ENCODE measurements at places on chromosomes 13 and 19.

- no peak for DNase-seq
These were observed 36.6 kb upstream of the MED4 start for GRCh38 chr13:48131533-48131932.

- no peak for DNase-seq
These were observed 74.6 kb upstream of the C13orf46 start for GRCh38 chr13:114048443-114048842.

GRCh38 chr19:10203686-10204085 lies 8.9 kb upstream of the DNMT1 start:
- no peak for DNase-seq

- no peak for DNase-seq
These were observed 155.6 kb downstream of the POSTN start for GRCh38 chr13:37442996-37443395.

- no peak for DNase-seq
These were observed 14.0 kb downstream of the RPL36 start for GRCh38 chr19:5703819-5704818.

GRCh38 chr19:9667898-9668297 lies 7.0 kb downstream of the ZNF562 start:
- no peak for DNase-seq

GRCh38 chr13:37816276-37816675 lies 53.3 kb downstream of the TRPC4 start:
- no peak for DNase-seq

GRCh38 chr19:40954573-40954972 lies 36.5 kb upstream of the CYP2B6 start:
- DNase-seq = no peak

DNA sequence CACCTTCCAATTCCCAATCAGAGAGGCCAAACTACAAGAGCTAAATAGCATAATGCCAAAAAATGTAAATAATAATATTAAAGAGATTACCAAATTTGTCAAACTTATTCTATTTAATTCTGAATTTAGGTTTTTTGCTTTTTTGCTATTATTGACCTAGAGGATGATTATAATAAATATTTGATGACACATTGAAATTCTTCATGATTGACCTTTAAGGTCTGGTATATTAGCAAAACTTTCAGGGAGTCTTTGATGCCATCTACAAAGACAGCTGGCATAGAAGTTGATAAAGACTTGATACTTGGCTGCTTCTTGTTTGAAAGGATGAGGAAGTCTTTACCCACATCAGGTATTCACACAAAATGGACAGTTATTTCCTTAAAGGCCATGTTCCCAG lies 659.8 kb upstream of the GPC6 start:
- no peak for DNase-seq

DNA sequence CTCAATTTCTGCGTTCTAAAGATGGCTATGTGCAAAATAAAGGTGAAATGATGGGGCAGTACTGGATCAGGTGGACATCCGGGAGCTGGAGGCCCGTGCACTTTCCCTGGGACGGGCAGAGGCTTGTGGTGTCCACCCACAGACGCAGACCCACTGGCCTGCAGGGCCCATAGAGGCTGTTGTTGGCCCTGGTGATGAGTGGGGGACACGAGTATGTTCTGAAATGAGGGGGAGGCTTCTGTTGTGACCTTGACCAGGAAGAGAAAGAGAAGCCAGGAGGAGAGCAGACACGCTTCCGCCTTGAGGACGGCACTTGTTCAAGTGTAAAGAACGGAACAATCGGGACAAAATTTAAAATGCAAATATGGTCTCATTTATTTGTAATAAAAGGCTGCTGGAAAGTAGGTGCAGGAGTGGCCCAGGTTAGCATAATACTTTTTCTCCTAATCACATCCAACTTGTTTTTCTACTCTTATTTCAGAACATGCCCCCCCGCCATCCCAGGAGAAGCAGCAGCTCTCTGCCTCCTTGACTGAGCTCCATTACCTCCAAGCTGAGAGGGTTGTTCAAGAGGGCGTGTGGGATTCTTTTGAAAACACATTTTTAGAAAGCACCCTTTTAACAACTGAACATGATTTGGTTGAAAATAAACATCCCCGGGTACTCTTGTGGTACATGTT lies 27.1 kb downstream of the ATP11A start:
- no peak for DNase-seq

DNA sequence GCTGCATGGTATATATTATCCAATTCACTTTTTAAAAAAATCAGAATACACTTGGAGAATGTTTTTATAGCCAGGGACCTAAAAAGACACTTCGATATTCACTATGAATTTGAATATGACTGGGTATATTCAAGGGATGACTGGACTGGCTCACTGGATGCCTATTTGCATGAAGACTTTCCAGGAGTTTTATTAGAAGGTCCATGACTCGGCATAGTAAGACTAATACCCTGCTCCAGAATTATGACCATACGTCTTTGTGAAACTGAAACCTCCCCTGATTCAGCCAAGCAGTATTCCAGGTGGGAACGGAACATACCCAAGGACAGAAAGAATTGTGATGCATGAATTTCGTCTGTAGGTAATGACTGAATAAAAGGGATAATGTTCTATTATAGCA lies 3.9 kb upstream of the FAM216B start:
- DNase-seq = no peak

DNA sequence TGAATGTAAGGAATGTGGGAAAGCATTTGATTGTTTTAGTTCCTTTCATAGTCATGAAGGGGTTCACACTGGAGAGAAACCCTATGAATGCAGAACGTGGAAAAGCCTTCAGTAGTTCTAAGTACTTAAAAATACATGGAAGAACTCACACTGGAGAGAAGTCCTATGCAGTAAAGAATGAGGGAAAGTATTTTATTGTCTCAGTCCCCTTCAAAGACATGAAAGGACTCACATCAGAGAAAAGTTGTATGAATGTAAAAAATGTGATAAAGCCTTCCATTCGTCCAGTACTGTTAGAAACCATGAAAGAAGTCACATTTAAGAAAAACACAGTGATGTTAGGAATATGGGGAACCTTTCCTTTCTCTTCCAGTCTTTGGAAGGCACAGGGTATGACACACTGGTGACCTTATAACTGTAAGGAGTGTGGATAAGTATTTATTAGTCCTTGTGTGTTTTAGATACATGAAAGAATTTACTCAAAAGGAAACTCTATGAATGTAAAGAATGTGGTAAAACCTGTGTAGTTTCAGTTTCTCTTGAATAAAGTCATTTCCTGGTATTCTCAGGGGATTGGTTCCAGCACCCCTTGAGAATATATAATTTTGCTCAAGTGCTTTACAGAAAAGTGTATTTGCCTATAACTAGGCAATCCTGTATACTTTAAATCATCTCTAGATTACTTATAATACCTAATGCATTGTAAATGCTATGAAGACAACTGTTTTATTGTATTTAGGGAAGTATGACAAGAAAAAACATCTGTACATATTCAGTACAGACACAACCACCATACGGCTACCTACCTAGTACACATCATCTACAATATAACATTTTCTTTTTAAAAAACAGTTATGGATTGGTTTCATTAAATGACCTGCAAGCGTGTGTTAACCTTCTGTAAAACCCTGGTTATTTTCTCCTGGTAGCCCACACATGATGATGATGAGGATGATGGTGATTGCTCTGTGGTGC lies 52.8 kb downstream of the ZNF823 start:
- DNase-seq = no peak

DNA sequence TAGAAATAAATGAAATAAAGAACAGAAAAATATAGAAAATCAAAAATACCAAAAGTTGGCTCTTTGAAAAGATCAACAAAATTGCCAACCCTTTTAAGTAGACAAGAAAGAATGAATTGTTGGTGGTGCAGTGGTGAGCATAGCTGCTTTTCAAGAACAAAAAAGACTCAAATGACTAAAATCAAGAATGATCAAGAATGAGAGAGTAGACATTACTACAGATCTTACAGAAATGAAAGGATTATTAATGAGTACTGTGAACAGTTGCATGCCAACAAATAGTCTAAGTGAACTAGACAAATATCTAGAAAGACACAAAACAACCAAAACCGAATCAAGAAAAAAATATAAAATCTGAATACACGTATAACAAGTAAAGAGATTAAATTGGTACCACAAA lies 53.9 kb downstream of the FNDC3A start:
- no peak for DNase-seq

- DNase-seq = no peak
These were observed 76.0 kb downstream of the KCTD15 start for GRCh38 chr19:33872445-33873320.

DNA sequence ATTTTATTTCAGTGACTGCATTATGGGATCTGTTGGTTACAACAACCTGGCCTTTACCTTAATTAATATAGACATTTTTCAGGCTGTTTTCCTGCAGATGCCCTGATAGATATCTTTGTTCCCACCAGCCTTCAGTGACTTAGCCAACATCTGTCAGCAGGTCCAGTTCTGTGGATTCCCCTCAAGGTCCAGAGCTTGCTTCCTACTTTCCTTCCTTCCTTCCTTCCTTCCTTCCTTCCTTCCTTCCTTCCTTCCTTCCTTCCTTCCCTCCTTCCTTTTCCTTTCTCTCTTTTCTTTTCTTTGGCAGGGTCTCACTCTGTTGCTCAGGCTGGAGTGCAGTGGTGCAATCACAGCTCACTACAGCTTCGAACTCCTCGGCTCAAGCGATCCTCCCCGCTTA lies 14.4 kb upstream of the CYP2B6 start:
- DNase-seq = no peak

- no peak for DNase-seq
These were observed 106.0 kb upstream of the CSNK1A1L start for GRCh38 chr13:37211487-37211886.

DNA sequence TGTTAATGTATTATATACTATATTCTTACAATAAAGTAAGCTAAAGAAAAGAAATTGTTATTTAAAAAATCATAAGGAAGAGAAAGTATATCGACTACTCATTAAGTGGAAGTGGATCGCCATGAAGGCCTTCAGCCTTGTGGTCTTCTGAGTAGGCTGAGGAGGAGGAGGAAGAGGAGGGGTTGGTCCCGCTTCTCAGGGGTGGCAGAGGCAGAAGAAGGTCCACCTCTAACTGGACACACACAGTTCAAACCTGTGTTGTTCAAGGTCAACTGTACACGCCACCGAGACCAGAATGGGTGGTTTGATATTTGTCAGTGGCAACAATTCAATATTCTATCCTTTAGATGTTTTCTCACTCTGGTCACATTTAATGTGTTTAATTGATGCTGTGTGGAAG lies 67.2 kb downstream of the ALOX5AP start:
- no peak for DNase-seq

- DNase-seq = no peak
These were observed 610.4 kb downstream of the TBC1D4 start for GRCh38 chr13:74871369-74872070.

GRCh38 chr19:41917676-41918075 lies 10.6 kb downstream of the ERFL start:
- DNase-seq = no peak

DNA sequence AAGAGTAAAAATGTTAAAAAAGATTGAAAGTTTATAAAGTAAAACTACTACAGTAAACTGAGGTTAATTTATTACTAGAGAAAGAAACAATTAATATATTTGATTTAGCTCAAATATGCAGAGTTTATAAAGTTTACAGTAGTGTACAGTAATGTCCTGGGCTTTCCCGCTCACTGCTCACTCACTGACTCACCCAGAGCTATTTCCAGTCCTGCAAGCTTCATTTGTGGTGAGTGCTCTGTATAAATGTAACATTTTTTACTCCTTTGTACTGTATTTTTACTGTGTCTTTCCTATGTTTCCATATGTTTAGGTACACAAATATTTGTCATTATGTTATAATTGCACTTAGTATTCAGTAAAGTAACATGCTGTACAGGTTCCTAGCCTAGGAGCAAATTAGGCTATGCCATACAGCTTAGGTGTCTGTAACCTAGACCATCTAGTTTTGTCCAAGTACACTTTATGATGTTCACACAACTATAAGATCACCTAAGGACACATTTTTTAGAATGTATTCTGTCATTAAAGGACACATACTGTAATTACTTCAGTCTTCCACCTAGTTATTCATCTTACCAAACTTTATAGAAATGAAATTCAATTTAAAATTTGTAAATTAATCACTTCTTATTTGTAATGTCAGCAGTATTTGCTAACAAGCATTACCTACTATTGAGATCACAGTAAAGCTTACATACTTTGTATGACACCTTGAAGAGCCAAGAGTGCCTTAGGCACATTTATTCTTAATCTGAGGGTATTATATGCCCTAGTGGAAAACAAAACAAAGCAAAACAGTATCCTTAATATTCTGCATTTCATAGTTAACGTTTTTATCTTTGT lies 683.4 kb downstream of the PCDH9 start:
- no peak for DNase-seq

- DNase-seq = no peak
These were observed 5.5 kb downstream of the EBI3 start for GRCh38 chr19:4234862-4235201.

DNA sequence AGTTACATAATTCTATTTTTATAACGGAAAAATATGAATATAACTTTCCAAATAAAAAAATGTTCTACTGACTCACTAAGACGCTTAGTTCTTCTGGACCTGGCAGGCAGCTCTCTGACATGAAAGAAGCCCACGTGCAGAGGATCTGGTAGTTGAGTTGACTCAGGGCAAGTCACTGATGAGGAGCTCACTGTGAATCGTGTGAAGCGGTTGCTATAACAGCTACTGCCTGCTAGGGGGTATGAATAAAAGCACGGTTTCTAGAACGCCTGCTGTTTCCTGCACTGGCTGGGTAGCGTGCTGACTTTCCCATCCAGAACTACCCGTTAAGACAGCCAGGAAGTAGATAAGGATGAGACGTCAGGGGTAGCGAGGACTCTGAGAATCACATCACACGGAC lies 54.7 kb upstream of the WASF3 start:
- DNase-seq = no peak

- no peak for DNase-seq
These were observed 340.9 kb upstream of the SGCG start for GRCh38 chr13:22839603-22840530.

DNA sequence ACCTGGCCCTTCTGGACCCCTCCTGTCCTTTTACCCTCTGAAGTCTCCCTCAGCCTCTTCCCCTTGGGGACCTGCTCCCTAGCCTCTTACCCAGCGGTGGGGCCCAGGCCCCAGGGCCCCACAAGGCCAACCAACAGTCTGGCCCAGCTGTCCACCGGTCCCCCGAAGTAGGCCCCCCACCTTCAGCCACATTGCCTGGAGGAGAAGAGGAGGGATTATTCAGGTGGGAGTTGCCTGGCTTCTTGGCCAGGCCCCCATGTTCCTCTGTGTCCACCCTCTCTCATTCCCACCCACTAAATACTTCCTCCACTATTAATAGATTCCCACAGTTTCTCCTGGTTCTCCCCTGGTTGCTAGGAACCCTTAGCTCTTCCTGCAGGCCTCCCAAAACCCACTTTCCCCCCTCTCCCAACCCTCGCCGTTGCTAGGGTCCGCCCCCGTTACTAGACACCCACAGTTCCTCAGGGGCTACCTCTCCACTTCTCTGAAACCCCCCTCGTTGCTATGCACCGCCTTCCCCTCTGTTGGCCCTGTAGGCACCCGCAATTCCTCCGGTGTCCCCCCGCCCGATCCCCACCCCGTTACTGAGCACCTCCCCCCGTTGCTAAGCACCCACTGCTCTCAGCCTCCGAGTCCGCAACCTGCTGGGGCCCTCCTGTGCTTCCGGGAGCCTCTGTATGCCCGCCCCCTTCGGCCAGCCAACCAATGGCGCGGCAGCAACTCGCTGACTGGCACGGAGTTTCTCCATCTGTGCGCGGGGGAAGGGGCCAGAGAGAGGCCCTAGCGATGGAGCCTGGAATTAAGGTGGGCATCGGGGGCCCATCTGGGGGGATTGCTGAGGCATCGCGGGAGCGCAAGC lies 2.0 kb downstream of the COQ8B start:
- peak; percentile 84 for DNase-seq
